ENCODE measurements at places on chromosomes 5 and 9.

DNA sequence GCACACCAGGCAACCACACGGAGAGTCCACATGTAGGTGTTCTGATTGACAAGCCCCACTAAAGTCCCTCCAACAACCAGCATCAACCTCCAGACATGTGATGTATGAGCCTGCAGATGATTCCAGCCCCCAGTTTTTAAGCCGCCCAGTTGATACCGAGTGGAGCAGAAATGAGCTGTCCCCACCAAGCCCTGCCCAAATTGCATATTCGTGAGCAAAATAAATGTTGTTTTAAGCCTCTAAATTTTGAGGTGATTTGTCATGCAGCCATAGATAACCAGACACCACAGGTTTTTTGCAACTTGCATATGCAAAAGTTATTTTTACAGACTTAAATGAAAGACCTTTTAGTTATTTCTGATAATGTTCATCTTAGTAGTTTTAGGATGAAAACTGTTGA is 187.7 kb downstream of the PIK3R1 start:
- no peak for DNase-seq

GRCh38 chr5:72379936-72380335 is 59.8 kb downstream of the PTCD2 start:
- DNase-seq = no peak

DNA sequence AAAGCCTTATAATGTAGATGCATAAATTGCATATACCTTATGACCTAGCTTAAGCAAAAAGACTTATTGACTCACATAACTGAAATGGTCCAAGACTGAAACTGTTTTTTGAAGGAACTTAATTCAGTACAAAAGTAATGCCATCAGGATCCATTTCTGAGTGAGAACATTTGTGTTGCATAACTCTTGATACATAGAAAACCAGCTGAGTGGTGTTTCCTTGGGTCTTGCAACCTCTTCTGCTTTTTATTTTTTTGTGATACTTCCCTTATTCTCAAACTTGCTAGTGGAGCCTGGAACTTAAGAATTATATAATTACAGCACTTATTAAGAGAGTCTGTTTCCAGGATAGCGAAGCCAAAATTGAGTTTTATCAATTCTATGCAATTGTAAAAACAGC is 272.0 kb downstream of the MAN2A1 start:
- peak; percentile 90 for DNase-seq

GRCh38 chr5:103224118-103224893 is 34.3 kb upstream of the MACIR start:
- peak; percentile 70 for DNase-seq

GRCh38 chr9:37364751-37365360 is 57.6 kb upstream of the GRHPR start:
- DNase-seq = no peak

DNA sequence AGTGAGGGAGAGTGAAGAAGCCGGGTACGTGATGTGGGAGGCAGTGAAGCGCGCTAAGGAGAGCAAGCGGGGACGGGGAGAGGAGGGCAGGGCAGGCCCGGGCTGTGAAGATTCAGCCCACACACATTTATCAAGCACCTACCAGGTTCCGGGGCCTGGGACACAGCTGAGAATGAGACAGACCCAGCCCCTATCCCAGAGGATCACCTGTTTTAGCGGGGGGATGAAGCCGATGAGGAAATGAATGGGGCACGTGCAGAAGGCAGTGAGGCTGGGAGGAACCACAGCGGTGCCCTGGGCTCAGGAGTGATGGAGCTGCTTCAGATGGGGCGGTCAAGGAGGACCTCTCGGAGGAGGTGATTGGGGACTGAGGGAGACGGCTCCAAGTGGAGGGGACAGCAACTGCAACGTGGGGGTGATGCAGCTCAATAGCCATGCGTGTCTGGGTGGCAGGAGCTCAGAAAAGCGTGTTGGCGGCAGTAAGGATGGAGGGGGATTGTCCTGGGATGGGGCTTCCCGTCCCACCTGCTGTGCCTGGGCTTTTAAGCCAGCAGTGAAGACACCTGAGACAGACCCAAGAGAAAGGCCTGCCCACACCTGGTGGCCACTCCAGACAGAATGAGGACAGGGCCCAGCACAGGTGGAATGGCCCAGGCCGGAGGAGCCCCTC is 77.5 kb upstream of the UNC5A start:
- DNase-seq = no peak

GRCh38 chr9:100865648-100866047 is 162.9 kb upstream of the PLPPR1 start:
- DNase-seq = no peak

- no peak for DNase-seq
Measured at GRCh38 chr9:132583584-132584304, 1.3 kb downstream of the BARHL1 start.

DNA sequence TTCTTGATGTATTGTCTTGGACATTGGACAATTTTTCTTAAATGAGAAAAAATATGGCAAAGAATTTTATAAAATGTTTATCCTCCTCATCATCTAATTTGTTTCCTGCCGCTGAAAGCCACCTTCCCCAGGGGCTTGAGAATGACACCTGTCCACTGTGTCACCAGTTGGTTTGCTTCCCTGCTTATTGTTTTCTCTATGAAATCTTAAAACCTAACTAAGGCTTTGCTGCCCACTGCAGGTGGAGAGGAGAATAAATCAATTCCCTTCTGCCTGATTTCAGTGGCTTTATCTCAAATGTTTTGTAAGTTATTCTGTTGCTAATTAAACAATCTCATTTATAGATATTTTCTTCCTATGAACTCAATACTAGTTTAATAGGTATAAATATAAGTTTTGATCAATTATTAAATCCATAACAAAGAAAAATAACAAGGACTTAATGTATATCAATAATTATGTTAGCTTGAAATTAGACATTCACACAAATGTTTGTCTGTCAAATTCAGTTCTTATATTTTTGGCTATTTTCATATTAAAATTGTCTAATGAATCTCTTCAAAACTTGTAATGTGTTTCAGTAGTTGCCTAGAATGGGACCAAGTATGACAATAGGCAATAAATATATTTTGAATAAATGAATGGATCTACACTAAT is 822.5 kb downstream of the PTPRD start:
- peak; percentile 2 for DNase-seq

GRCh38 chr5:179516221-179516620 is 34.1 kb upstream of the RUFY1 start:
- no peak for DNase-seq

DNA sequence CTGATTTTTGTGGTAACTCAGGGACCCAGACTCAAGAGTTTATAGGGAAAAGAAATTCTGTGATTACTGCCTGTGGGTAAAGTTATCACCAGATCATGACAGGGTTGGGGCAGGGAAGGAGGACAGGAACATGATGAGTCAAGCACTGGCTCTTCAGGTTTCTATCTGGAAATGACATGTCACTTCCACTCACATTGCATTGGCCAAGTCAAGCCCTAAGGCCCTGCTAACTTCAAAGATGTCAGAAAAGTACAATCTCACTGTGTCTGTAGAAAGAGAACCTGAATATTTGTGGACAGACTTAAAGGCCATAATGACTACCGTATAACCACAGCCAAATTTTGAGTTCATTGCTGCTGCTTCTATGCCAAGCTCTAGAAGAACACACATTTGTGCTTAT is 187.7 kb downstream of the TLE4 start:
- peak; percentile 3 for DNase-seq

GRCh38 chr9:87447547-87448432 is 49.9 kb upstream of the DAPK1 start:
- DNase-seq = no peak

DNA sequence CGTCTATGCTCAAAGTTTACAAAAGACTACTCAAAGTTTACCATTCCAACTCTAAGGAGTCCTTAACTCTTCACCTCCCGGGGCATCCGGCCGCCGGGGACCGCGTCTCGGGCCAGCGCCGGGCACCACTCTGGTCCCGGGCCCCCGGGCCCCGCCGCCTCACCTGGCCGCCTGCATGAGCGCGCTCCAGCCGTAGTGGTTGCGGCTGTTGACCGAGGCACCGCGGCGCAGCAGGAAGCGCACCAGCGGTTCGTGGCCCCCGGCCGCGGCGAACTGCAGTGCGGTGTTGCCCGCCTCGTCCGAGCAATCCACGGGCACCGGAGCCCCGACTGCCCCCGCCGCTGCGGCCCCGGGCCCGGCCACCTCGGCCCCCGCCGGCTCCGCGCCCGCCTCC is 388 bp downstream of the ANKS6 start:
- no peak for DNase-seq

DNA sequence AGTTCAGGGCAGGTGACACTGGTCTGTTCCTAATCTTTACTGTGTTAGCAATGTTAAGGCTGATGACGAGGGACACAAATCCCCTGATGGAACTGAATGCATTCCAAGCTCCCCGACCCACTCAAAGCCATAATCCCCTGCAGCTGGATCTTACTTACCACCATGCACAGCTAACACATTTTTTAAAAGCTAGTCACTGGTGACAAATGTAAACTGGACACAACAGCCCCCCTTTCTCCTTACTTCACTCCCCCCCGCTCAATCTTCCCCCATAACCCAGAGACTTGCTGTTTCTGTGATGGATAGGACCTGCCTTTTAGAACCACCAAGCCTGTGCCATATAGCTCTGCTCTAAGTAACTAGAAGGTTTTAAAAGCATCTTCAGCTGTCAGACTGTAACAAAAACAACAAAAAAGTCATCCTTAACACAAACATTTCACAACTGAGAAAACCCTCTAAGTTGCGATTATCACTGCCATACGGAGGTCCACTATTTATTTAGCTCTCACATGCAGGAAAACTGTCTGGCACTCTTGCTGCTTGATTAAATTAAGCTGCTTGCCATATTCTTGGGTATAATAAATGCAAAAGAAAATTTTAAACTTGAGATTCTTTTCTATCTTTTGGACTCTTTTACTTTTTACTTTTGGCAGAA is 44.4 kb downstream of the BNC2 start:
- no peak for DNase-seq

DNA sequence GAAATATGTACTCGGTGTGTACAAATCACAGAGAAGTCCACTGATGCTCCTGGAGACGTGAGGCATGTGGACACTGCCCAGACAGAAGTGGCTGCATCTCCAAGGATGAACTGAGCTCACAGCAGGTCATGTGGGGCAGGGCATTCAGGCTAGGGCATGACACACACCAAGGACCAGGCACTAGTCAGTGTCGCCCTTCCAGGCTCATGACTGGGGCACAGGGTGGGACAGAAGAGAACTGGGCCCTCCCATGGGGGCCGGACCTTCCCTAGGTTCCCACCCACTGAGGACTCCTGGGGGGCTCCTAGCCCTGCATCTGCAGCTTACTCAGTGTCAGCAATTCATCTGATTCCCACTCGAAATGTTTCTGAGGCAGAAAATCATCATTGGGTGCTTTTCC is 256.8 kb upstream of the IRX4 start:
- no peak for DNase-seq

DNA sequence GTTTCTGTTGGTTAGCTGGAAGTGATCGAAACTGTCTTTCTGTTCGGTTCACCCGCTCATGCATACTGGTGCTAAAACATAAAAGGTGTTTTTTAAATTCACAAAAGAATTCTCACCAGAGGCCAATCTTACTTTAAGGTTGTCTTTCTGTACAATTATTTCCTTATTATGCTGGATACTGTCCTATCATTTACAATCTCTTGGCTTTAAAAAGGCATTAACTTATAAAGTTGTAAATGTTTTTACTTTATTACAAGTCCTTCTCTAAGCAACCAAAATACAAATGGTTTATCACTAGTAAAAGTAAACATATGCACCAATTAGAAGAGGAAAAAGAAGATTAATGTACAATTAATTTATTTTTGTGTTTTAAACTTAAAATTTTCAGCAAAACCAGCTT is 10.7 kb downstream of the CARNMT1 start:
- no peak for DNase-seq

DNA sequence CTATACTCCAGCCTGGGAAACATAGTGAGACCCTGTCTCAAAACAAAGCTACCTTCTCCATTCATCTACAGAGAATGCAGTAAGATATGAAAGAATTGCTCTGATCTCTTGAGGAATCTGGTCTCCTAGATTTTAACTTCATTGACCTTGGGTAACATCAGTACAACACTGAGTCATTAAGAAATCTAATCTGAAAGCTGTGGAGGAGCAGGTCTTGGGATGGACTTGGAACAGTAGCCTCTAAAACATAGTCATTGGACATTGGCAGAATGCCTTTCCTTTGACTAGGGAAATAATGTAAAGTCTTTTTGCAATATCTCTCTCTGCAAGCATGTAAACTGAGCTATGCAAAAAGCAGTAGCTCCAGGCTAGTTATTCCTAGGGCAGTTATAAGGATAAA is 58.1 kb downstream of the KCNN2 start:
- DNase-seq = no peak

GRCh38 chr9:4495537-4495936 is 5.3 kb downstream of the SLC1A1 start:
- no peak for DNase-seq

DNA sequence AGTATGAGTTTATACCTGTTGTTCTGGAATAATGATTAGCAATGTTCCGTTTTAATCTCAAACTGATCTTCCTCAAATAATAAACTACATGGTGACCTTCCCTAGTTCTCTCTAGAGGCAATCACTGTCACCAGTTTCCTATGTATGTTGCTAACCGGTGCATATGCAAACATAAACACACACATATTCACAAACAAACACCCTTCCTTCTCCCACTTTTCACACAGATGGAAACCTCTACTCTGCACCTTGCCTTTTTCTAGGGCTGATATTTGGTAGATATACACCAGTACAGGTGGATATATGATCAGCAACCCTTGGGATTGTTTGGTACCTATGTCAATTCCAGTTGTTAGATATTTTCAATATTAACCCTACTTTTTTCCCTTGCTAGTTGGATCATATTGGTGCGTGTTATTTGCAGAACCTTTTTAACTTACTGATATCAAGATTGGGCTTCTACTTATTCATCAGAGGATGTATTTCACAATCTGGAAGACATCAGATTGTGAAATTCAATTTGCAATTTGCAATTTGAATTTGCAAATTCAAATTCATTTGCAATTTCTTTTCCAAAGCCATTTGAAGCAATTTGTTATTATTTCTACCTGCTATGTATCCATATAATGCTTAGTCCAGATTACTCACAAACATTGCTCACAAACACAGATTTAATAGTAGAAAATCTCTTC is 12.6 kb downstream of the FYB1 start:
- no peak for DNase-seq

DNA sequence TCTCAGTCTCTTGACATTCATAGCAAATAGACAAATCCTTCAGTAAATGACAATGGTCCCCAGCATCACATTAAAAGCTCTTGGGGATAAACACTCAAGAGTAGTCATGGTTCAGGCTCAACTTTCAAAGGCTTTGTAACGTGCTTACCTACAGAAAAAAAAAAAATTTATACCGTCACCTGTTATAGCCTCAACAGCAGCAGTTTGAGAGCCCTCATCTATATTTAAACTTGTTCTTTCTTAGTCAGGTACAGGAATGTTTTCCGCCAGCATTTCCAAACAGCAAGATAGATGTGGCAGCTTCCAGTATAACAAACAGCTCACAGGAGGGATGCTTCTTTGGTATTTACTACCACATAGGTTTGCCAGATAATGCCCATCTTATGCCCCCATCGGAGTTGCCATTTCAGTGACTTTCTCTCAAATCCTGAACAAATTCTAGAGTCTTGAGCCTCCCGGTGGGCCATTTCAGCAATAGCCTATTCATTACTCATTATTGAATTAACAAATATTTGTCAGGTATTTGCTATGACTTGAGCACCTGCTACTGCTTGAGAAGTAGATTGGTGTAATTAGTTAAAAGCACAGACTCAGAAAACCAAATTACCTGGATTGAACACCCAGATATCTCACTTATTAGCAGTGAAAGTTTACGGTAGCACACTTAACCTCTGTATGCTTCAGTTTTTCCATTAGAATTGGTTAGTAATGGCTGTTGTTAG is 470.0 kb downstream of the EBF1 start:
- DNase-seq = no peak

- no peak for DNase-seq
Measured at GRCh38 chr9:82513976-82514735, 525.6 kb downstream of the SPATA31D1 start.

- DNase-seq = no peak
Measured at GRCh38 chr9:18837402-18837801, 195.6 kb downstream of the SAXO1 start.

Measured in suppressor macrophage treated with lipopolysaccharide for 4 hours (primary cell).